ENCODE measurements at places on chromosomes 6 and 20.

GRCh38 chr6:101700655-101701054 is 307.1 kb downstream of the GRIK2 start:
- no peak for DNase-seq

DNA sequence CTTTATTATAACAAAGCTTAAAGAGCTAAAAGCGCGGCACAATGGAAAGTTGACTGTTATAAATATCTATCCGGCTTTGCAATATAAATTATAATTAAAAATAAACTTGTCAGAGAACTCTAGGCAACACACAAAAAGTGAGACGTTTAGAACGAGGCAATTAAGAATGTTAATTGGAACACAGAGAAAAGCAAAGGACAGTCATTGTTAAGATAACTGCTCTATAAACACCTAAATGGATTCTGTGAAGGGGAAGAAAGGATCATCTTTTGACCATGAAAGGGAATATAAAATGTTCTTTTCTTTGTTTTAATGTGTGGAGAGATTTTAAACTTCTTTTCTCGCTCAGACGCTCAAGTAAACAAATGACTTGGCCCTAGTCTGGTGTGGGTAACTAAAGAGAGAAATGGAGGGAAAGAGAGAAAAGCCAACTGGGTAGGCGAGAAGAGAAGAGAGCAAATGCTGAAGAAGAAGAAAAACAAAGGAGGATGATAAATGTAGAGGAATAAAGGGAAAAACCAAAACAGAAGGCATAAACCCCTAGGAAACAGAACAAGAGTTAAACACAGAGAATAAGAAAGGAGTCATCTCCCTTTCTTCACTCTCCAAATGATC is 9.3 kb upstream of the SALL4 start:
- no peak for DNase-seq

DNA sequence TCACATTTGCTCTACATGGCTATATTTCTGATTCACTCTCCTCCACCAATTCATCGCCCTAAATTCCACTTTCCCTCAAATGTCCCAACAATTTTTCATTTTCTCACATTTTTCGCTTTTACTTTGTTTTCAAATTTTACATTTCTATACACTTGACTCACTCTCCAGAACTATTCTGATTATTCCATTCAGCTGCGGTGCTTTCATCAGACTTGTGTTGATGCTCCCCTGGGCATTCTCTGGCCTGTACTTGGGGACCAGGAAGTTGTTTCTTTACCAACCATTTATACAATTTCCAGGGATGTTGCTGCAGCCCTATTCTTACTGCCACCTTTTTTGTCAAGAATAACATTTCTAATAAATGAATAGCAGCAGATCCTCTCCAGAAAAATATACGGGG is 444.8 kb downstream of the MAFB start:
- no peak for DNase-seq

DNA sequence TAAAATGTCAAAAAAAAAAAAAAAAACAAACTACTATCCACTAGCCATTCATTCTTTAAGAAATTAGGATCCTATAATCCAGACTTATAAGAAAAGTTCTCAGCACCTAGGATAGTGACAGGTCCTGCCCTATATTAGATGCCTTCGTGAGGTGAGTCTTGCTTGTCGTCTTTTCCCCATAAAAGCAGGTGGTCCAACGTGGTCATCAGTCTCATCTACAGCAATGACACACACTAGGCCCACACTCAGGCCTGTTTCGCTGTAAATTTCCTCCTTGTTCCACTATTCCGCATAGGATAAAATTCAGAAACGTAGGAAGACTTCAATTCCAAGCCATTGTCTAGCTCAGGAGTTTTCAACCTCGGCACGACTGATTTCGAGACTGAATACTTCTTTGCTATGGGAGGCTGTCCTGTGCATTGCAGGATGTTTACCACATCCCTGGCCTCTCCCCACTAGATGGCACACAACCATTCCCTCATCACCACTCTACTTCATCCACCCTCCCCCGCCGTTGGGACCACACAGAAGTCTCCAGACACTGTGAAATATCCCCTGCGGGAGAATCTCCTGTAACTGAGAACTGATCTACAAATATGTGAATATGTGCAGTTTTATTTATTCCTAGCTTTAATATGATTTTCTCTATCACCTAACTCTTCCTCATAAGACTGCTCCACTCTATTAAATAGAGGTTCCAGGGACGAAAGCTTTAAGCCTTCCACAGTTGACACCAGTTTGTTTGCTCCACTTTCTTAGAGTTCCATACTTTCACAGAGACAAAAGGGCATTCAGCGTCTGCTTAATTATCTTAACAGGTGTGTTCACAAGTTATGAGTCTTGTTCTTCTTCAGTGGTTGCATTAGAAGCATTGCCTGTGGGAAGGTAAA is 346.3 kb downstream of the BMP2 start:
- no peak for DNase-seq

- DNase-seq: peak; percentile 59
Observed at GRCh38 chr6:474453-475185, 83.1 kb downstream of the IRF4 start.

GRCh38 chr6:41342241-41342640 is 6.8 kb downstream of the NCR2 start:
- DNase-seq: no peak

GRCh38 chr6:11812439-11812838 is 33.8 kb upstream of the ADTRP start:
- DNase-seq: no peak

DNA sequence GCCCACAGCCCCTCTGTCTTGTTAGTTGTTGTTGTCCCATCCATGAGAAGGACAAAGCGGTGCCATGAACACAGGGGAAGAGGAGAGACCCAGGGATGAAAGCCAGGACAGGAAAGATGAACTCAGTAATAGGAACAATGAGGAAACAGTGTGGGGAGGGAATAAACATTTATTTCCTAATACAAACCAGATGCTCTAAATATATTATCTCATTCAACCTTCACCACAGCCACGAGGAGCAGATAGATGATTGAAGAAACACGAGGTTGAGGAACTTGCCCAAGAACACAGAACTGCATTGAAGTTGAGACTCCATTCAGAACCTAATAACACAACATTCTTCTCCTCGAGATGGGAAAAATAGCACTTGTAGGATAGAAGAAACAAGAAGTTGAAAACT is 53.0 kb upstream of the AIG1 start:
- DNase-seq: no peak

GRCh38 chr6:165630544-165630953 is 32.5 kb downstream of the PDE10A start:
- DNase-seq: no peak

DNA sequence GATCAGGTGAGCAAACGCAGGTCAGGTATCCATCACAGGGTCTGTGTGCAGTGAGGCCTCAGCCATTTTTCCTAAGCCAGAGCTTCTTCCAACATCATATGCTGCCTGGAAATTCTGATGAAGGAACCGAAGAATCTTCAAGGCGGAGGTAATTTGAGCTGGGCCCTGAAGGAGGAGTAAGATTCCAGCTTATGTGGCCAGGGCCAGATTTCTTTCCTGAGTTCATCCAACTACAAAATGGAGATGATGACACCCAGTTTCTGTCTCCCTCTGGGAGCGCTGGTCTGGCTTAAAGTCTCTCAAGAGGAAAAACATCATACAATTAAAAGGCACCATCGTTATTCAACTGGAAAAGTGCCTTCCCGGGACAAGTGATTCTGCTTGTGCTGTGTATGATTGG is 6.9 kb upstream of the MANBAL start:
- DNase-seq: no peak

DNA sequence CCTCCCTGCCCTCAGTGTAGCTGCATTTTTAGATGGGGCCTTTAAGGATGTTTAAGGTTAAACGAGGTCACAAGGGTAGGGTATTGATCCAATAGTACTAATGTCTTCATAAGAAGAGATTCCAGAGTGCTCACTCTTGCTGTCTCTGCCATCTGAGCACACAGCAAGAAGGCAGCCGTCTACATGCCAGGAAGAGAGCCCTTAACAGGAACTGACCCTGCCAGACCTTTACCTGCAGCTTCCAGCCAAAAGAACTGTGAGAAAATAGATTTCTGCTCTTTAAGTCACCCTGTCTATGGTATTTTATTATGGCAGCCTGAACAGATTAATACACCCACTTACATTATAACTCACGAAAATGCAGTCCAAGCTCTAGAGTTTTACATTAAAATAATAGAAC is 685.3 kb upstream of the MARCKS start:
- no peak for DNase-seq

- no peak for DNase-seq
Observed at GRCh38 chr6:39496456-39496855, 174.0 kb upstream of the KCNK16 start.

DNA sequence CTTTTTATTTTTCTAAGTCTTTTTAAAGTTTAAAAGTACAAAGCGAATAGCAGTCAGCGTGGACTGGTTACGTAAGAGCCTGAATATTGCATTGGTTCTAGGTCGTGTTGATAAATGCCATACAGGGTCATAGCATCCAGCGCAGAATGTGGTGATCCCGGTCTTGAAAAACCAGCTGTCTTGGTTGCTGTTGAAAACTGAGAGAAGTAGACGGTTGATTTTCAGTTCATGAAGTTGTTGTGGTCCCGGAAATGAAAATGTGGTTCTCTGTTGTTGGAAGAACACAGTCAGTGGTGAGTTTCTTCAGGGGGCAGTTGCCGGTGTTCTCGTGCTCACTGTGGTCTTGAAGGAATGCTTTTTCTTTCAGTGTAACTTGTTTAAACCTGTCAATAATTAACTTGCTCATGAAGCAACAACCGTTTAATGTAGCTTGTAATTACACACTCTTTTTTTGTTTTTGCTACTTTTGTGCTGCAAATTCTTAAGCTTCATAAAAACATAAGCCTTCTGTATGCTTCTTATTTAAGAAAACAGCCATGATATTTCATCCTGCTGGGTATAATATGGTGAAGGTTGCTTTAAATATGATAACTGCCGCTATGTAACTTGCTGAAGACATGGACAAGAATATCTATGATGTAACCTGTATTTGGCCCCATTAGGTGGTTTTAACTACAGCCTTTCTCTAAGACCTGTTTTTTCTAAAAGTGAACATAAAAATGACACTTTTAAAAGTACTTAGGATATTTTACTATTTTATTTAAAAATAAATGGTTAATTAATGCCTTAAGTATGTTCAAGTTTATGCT is 64.8 kb upstream of the KIF25 start:
- DNase-seq: no peak

DNA sequence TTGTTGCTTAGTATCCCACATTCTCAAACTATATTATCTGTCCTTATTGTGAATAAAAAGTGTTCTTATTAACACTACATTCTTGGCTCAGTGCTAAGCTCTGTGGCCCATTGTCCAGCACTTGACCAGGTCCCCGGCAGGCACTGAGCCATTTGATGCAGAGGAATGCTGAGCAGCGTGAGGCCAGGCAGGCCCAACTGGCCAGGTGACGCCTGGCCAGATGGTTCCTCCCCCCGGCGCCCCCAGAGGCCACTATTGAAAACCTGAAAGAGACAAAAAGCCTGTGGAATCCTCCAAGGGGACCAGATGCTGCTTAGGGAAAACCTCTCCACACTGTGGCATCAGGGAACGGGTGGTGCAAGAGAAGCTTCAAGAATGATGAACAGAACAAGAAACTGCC is 597.5 kb upstream of the JAG1 start:
- DNase-seq: no peak
